ENCODE measurements at places on chromosomes 2 and 18.
A peak's percentile ranks its signal among the peaks of the same experiment; 100 is the strongest.

DNA sequence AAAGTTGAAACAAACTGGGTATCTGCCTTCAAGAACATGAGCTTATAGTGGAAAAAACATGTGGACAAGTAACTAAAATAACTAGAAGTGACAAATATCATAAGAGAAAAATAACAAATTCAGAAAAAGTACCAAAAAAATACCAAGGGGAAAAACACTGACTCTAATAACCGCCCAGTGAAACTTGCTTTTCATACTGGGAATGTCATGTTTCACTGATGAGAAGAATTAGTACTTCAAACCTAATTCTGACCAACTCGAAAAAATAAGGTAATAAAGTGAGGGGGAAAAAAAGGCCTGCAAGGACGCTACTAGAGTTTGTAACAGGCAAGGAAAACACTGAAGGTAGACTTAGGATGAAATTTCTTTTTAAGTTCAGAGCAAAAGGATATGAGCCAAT is 83.6 kb downstream of the RTTN start:
- no peak for DNase-seq

DNA sequence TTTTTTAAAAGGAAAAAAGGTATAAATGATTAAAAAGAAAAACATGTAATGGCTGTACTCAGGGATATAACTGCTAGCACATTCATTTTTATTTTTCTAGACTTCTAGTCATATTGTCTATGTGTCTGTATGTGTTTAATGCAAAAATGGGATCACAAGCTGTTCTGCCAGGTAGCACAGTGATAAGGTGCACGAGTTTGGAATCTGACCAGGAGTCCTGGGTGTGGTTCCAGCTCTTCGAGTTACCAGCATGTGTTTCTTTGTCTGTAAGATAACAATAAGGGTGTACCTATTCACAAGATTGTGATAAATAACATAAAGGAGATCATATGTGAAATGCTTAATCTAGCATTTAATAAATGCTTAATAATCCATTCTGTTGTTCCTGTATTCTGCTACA is 145.3 kb downstream of the PKP4 start:
- peak; percentile 48 for DNase-seq

GRCh38 chr2:118295592-118296390 is 207.5 kb downstream of the INSIG2 start:
- no peak for DNase-seq

GRCh38 chr2:52356556-52356955 is 1324.6 kb upstream of the NRXN1 start:
- DNase-seq = no peak

DNA sequence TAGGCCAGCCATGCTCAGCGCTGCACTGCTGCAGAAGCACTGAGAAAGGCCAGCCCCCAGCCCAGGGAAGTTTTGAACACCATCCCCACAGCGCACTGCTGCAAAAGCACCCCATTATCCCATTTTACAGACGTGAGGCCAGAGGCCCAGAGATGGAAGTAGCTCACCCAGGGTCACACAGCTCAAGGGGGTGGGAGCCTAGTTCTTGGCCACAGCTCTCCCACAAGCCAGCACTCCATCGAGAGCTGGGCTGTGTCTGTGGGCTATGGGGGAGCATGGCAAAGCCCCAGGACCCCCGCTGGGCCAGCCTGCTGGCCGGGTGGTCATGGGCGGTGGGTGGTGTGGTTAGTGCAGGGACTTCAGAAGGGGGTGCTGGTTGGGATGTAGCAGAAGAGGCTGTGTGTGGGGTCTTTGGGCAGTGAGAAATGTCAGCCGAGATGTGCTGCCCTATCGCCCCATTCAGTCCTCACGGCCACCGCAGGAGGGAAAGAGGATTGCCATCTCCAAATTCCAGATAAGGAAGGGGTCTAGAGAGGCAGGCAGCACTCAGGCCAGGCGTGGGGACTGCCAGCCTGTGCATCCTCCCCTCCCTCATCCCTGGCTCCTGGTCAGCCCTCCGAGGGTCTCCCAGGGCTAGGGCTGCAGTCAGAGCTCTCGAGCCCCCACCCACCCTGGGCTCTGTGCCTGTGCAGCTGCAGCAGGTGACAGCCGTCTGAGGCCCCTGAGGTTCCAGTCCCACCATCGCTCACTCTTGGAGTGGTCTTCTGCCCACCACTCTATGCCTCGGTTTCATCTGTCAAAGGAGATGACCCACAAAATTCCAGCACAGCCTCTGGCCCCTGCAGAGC is 17.0 kb upstream of the GPR17 start:
- DNase-seq = no peak

- DNase-seq = no peak
Observed at GRCh38 chr2:74768401-74768914, 65.5 kb upstream of the HK2 start.

- no peak for DNase-seq
Observed at GRCh38 chr2:8889978-8890377, 52.6 kb upstream of the KIDINS220 start.

DNA sequence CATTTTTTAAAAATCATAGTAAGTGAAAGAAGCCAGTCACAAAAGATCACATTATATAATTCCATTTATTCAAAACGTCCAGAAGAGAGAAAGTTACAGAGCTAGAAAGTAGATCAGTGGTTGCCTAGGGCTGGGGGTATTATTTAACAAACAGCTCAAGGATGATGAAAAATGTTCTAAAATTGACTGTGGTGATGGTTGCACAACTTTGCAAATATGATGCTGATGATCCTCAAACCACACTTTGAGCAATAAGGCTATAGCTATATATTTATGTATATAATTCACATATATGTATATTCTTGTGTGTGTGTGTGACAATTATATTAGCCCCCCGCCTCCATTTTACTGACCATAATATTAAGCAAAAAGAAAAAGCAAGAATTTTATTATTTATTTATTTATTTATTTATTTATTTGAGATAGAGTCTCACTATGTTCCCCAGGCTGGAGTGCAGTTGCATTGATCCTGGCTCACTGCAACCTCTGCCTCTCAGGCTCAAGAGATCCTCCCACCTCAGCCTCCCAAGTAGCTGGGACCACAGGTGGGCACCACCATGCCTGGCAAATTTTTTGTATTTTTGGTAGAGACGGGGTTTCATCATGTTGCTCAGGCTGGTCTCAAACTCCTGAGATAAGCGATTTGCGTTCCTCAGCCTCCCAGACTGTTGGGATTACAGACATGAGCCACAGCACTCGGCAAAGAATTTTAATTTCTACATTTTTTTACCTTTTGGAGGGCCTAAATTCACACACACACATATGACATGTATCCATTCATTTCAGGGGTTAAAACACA is 1.9 kb downstream of the WDR12 start:
- DNase-seq = no peak

DNA sequence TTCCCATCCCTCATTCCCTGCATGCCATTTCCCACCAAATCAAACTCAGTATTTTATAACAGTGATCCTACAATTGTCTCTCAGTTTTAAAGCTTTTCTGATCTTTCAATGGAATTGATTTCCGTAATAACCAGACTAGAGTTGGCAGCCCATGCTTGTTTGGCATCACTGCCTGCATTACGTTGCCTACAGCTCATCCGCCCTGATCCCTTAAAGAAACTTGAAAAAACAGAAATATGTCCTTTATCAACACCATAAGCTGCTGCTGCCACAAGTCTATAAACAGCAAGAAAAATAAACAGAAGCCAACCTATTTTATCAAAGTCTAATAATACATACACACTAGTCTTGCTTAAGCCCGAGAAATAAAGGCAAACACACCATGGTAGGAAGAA is 331.0 kb downstream of the METTL4 start:
- DNase-seq = no peak

DNA sequence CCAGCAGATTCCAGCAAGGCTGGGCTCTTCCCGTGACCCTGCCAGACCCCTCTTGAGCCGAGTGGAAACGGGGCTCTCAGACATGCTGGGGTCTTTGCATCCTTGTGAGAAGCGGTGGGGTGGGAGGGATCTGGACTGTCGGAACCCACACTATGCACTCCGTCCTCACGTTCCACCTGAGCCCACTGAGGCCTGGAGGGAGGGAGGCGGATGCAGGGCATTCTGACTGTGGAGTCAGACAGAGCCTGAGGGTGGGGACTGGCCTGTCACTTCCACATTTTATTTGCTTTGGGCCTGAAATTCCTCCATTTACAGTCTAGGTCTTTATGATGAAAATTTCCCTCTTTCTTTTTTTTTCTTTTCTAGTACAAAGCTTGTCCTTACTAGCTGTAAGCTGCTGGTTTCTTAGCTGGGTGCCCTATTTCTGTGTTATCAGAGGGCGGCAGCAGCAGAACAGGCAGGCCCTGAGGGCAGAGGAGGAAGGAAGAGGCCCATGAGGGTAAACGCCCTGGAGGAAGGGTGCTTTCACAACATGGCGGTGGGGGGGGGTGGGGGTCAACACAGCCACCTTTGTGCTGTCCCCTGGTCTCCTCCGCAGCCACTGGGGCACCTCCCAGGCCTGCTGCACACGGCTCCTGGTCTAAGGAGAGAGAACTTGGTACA is 373.5 kb upstream of the MYT1L start:
- no peak for DNase-seq

DNA sequence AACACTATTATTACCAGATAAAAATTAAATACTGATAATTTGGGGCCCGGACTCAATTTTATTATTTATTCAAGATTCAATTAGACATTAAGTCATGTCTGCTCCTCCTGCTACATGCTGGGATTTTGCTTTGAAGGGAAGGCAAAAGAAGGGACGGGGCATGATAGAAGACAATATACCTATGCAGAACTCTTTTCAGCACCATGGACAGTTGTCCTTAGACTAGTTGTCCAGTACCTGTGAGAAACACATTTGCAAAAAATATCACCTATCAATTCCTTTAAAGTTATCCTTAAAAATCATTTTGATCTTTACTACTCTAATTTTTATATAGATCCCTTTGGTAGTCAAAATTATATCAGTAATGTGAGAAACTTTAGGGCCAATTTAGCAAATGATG is 100.2 kb upstream of the SULT1C3 start:
- DNase-seq = no peak

Measured in hematopoietic multipotent progenitor cell treated with erythropoietin and hydrocortisone succinate and interleukin-3 and kit ligand, for 17 days (in vitro differentiated cells).